ENCODE measurements at places on chromosomes 4 and X.
A peak's percentile ranks its signal among the peaks of the same experiment; 100 is the strongest.

GRCh38 chrX:47185241-47185640 is 8.4 kb upstream of the UBA1 start:
- DNase-seq, result no peak

DNA sequence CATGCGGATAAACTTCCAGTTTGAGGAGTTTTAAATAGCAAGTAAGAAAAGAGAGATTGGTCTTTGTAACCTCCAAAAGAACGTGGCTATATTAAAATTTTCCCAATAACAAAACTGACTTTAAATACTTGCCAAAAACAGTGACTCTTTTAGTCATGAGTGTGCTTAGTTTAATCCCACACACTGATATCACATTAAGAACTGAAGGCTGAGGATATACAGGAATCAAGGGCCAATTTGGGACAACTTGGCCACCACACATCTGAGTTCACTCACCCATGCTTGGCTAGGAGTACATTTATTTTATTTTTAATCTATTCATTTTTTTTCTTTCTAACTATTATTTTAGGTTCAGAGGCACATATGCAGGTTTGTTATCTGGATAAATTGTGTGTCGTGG is 110.2 kb downstream of the APBB2 start:
- no peak for DNase-seq

GRCh38 chrX:53715346-53715924 is 28.9 kb upstream of the HUWE1 start:
- peak; percentile 41 for DNase-seq

GRCh38 chrX:152451731-152451980 is 541 bp upstream of the GABRA3 start:
- DNase-seq, result no peak

DNA sequence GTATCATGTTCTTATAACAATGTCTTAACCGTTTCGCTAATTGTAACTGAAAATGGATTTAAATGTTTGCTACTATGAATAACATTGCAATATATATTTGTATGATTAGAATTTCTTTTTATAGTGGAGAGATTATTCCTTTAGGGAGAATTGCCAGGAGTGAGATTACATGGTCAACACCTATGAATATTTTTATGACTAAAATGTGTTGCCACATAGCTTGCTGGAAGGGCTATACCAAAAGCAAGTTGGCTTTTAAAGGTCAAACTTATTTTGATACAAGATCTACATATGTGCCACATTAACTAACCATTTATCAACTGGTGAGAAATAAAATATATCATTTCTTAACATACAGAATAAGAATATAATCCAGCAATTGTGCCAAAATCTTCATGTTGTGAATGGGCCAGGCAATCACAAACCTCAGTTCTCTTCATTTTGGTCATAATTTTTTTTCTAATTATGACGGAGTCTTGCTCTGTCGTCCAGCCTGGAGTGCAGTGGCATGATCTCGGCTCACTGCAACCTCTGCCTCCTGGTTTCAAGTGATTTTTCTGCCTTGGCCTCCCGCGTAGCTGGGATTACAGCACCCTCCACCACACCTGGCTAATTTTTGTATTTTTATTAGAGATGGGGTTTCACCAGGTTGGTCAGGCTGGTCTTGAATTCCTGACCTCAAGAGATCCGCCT is 10.0 kb upstream of the EGF start:
- DNase-seq, result no peak

DNA sequence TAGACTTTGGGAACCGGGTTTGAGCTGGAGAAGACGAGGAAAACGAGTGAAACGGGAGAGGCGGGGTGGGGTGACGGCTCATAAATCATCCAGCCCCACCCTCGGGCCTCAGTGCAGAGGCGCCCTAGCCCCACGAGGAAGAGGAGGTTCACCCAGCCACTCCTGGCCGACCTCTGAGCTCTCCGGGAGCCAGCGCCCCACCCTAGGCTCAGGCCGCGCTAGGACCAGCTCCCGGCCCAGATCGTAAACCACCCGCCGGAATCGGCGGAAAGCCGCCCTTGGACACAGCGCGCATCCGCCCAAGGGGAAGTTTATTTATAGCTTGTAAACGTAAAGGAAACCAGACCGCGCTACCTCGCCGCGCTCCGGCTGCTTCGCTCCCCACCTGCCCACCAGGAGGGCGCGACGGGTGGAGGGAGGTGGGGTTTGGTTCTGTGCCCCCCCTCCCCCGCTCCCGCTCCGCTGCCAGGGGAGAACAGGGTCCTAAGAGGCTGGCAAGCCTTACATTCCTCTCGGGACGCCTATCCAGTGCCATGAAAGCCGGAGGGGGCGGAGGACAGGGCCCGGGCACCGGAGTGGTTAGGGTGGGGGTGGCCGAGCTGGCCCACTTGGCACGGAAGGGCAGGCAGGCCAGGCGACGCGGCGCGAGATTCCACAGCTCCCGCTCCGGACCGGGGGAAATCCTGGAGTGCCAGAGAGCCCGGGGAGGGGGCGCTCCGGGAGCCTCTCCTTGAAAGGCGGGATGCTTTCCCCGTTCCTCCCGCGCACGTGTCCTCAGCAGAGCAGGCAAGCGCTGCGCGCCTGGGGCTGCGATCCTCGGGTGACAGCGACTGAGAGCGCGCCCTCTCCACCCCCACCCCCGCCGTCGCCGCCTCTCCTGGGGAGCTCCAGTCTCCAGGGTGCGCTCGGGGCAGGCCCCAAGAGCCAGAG is 84.2 kb downstream of the BCOR start:
- DNase-seq, result peak; percentile 68

DNA sequence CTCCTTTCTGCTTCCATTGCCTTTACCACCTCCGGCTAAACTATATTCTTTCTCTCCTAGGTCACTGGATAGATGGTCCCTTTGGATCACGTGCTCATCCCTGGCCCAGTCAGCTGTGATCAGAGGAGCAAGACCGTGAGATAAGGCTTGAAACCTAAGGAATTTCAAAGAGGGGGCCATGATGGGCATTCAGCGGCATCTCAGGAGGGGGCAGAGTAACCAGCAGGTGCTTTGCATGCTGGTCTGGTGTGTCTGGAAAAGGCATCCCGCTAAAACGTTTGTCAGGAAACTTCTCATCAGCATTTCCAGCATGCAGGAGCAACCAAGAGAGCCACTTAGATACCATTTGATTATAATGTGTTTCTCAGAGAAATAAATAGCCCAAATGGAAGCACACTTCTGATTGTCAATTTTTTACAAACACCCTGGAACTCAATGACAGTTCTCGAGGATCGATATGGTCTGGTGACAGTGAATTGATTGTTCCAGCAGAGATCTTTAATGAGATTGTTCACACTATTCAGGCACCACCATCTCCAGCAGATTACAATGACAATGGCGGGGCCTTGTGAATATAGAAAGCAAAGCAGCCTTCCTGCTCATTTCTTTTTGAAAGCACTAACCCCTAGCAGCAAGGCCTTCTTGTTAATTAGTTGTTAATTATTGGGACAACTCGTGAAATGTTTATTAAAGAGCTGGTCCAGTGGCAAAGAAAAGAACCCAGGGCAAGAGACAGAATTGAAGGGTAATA is 327.1 kb downstream of the PTTG2 start:
- no peak for DNase-seq

- no peak for DNase-seq
These were observed 10.0 kb downstream of the QRFPR start for GRCh38 chr4:121370729-121371325.

GRCh38 chr4:6332042-6332668 is 62.5 kb downstream of the WFS1 start:
- DNase-seq, result no peak

DNA sequence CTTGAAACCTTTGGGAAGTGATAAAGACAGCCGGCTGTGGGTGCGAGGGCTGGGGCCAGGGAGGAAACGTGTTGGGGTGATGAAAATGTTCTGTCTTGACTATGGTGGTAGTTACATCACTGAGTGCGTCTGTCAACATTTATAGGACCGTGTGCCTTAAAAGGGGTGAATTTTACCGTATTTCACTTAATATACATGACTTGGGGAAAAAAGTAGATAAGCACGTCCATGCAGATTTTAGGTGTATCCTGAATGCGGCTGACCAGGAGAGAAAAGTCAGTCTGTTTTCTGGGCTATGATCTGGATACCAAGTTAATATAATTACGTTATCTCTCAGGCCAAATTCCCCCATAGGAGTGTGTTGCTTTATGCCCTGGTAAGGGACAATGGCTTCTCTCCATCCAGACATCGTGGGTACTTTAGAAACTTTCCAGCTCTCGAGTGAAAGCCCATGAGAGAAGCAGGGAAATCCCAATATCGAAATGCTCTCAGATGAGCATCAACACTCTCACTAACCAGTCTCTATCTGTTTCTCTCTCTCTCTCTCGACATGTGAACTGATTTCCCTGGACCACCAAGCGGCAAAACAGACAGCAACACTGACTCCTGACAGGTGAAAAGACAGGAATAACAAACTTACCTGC is 71.5 kb downstream of the IRF2 start:
- DNase-seq, result no peak

- DNase-seq, result no peak
These were observed 4.3 kb upstream of the SHROOM2 start for GRCh38 chrX:9781941-9782340.

DNA sequence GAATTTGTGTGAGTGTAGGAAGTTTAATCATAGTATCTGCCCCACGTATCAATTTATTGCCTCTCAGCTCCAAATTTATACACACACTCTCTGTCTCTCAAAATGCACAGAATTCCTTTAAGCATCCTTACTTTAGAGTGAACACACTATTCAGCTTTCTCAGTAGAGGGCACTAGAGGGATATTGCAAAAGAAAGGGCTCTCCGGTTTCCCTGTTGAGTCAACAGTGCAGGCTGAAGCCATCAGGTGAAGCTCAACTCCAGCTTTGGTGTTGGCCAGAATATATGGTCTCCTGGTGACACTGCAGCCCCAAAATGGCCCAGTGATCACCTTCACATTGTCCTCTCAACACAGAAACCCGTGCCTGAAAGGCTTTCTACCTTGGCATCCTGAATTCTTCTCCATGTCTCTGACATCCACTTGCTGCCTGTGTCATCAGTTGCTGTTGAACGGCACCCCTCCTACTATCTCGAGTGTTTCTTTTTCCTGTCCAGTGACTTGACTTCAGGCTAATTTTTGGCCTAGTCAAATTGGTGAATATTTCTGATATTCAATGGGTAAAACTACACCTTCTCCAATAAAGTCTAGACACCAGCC is 670.5 kb downstream of the GABRG1 start:
- no peak for DNase-seq

DNA sequence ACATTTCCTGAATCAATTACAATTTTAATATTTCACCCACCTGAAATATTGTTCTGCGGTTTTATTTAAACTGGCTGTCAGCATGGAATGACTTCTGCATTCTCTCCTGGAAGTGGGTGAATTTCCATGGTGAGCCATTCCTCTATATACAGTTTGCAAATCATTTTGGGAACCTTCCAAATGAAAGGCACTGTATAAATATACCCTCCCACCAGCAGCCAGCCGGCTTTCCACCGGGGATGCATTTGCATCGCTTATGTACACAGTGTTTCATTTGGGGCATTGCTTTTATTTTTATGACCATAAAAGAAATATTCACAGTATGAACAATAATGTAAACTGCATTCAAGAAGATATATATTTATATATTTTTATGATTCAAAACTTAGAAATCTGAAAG is 4.7 kb upstream of the IL1RAPL1 start:
- DNase-seq, result no peak
